ENCODE measurements at places on chromosomes 7 and 10.
A peak's percentile ranks its signal among the peaks of the same experiment; 100 is the strongest.

DNA sequence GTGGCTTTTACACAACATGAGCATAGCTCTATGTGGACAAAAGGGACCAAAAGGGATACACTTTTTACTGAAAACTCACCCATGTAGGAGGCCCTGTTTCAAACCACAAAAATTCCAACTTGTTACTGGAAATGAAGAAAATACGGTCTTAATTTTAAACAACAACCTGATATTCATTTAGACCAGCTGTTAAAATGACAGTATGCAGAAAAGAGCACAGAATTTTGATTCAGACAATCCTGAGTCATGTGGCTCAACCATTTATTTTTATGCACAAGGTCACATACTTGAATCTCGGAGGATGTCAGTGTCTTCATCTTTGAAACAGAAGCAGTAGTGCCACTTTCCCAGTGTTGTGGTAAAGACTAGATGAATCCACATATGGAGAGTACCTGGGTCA lies 426.5 kb upstream of the NFE2L3 start:
- DNase-seq, result no peak

DNA sequence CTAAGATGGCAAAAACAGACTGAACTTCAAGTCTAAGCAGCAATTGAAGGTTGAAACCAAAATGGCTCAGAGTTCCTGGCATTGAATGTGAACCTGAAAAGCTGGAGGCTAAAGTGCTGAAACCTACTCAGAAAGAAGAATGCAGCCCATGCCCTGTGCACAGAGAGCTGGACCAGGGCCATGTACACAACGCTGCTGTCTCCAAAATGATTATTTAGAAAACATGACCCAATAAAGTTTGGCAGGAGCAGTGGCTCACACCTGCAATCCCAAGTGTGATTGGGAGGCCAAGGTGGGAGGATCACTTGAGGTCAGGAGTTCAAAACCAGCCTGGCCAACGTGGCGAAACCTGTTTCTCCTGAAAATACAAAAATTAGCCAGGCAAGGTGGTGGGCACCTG lies 158.9 kb downstream of the AKR1D1 start:
- DNase-seq, result no peak

DNA sequence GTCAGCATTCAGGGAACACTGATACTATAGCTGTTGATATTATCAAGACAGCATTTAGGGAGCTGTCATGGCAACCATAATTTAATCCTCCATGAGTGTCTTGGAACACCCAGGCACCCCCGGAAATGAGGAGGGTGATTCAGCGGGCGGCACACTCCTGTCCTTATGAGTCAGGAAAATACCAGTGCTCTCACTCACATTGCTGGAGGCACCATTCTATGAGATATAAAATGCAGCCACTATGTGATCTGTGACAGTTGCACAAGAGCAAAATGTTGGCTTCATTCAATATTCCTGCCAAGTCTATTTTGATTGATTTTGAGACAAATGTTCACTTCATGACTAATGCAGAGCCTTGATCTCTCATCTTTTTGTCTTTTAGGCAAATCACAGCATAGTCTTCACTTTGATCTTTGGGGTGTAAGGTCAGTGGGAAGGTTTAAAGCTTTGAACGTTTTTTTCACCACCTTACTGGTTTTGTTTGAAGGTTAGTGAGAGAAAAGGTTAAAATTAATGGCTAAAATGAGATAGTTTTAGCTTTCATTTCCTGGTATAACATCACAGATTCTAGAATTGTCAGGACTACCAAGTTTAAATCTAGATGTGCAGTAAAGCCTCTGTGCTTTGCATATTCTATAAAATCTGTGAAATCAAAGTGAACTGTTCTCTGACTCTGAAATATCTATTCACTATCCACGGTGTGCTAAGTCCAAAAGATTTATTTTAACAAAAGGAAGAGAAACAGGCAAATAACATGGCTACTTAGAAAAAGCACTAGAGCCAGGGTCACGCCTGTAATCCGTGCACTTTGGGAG lies 12.4 kb upstream of the ARHGAP12 start:
- no peak for DNase-seq

DNA sequence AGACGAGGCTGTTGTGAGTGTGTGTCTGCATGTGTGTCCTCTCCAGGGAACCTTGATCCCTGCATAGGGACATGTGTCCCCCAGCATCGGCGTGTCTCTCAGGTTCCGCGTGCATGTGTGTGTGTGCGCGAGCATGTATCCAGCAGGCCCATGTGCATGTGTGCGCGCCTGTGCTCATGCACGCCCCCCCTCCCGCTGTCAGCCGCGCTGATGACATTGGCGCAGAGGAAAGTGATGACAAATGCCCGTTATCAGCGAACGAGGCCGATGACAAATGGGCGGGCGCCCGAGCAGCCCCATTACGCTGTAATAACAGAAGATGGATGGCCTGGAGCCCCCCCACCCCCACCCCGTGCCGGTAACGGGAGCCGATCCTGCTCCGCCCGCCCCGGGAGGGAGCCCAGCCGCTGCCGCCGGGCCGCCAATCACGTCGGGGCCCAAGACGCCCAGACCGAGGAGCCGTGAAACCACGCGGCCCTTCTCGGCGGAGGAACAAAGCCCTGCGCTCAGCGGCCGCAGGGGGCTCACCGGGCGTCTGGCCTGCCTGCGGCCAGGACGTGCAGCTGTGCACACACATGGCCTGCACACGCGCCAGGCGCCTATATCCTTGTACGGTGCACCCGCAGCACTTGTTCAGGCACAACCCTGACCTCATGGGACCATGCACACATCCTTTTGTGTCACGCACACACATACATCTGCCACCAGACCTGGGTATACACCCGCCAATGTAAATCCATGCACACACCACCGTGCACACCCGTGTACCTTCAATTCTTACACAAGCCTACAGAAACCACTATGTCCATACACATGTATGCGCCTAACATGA lies 21.5 kb downstream of the POLL start:
- DNase-seq, result peak; percentile 14

DNA sequence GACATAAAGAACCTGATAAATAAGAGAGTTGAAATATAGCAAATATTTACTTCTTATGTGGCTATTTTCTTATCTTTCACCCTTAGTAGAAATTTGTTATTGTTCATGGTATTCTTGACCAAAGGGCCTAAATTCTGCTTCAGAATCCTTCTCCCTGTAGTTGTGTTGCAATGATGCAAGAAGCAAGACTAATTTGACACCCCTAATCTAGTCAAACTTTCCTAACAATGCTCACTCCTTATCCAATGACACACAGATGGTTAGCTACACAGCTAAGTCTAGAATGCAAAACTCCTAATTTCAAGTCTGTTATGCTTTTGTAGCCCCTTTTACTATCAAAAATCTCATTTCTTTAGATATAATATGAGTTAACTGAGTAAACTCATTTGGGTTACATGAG lies 56.1 kb downstream of the TWIST1 start:
- DNase-seq, result no peak

DNA sequence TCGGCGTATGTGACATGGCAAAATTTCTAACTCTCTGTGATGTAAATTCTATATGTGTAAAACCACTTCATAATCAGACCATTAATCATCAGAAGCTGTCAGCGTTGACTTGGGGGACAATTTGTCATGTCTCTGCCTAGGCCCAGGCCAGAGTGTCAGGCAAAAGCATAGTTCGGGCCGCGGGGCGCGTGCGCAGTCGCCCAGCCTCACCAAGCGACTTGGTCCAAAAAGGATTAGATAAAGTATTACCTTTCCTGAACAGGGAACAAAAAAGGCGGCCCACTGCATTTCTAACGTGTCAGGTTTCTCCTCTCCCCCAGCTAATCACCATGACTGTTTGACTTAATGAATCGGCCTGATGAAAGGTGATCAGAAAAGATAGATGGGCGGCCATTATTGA lies 114.2 kb downstream of the EBF3 start:
- DNase-seq, result no peak

GRCh38 chr10:7359356-7359755 lies 51.5 kb downstream of the SFMBT2 start:
- no peak for DNase-seq

- DNase-seq, result no peak
Measured at GRCh38 chr7:37031571-37032257, 307.4 kb upstream of the AOAH start.

- DNase-seq, result no peak
Measured at GRCh38 chr7:141053626-141054025, 20.2 kb upstream of the TMEM178B start.

DNA sequence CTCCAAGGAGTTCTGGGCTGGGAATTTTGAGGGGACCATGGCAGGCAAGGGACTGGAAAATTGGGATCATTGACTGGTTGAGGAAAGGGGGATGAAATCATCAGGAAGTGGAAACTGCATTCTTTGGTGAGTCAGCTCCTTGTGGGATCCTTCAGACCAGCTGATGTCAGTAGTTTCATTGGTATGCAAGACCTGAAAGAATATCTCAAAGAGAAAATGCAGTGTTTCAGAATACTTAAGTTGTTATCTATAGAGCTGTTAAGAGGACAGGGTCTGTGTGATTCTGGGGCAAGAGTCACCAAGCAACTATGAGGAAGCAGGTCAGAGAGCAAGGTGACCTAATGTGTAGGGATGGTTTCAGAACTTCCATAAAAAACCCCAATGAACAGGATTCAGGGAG lies 595.9 kb upstream of the AUTS2 start:
- DNase-seq, result no peak

GRCh38 chr7:37206192-37206591 lies 242.5 kb downstream of the ELMO1 start:
- no peak for DNase-seq

- DNase-seq, result no peak
Measured at GRCh38 chr10:113313048-113313602, 239.7 kb upstream of the HABP2 start.

GRCh38 chr7:47509571-47509970 lies 72.3 kb downstream of the TNS3 start:
- DNase-seq, result no peak

DNA sequence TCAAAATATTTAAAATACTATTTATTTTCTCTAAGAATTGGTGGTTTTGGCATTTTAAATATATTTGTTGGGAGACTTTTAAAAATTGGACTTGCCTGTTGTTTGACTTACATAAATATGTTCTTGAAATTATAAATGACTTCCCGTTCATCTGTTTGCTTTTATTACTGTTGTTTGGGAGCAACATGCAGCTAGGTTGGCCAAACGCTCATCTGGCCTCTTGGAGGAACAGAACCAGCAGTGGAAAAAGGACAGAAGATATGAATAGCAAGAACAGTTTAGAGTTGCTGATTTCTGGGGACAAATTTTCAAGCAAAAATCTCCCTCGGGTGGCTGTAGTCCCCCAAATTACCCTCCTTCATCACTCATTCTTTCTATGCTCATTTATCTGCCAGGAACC lies 41.6 kb downstream of the PLXDC2 start:
- DNase-seq, result no peak

GRCh38 chr7:134758981-134759380 lies 20.5 kb upstream of the CALD1 start:
- no peak for DNase-seq

DNA sequence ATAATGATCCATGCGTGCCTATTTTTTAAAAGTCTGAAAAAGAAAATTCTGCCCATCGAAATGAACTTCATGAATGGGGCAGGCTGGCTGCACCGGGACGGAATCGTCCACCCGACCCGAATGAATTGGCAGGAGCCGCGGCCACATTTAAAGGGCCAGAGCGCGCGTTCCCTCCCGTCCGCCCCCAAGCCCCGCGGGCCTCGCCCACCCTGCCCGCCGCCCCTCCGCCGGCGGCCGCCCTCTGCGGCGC lies 319 bp upstream of the GATA3 start:
- no peak for DNase-seq

DNA sequence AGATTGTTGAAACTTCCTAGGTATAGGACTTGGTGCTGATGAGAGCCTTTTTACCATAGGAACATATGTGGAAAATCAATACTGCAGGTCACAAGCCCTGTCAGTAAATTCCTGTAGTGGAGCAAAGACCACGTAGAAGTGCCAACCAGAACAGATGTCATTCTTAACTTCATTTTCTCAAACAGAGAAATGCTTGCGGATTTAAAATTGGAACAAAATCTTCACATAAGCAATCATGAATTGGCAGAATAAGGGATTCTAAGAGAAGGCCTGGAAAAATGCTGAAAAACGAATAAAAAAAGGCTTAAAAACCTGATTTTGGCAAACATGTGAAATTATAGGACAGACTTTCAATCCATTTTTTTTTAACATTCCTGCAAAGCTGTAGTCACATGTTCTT lies 80.8 kb upstream of the SMIM30 start:
- DNase-seq, result no peak

DNA sequence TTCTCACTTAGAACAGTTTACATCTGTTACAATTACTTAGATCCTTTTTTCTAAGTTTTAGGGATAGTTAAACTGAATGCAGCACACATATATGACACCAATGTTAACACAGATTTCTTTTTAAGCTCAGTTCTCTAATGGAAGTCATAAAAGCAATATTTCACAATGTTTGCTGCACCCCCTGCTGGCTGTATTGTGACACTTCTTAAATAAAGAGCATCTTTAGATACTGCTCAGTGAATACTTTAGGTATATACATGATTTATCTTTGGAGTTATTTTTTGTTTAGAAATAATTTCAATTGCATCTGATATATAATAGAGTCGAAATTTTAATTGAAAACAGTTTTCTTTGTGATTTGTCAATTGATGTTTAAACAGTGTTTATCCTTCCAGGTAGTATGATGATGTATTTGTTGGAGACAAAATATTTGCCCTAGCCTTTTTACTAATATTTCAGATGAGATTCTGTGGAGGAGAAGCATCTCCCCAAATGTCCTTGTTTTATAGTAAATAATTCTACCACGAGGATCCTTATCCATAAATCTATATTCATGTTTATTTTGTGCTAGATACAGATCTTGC lies 174.4 kb downstream of the ST7 start:
- no peak for DNase-seq

DNA sequence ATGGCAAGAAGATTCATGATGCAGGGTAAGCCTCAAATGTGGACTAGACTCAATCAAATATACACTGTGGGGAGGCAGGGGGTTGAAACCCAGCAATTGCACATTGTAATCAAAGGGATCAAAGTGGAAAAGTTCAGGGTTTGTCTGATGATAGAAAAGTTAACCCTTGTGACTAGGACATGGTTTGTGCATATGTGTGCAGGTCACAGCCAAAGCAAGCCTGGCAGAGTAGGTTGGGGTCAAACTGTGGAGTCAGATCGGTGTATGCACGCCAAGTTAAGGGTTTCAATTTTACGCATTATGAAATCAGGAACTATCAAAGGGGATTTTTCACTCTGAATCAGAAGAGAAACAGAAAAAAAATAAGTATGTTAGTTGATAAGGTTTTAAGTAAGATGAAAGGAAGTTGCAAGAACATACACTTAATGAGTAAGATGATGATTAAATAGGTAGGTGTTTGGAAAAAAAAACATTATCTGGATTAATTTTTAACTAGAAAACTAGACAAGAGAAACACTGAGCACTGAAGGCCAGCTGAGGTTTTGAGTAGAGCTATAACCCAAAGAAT lies 188.3 kb downstream of the DGKB start:
- no peak for DNase-seq

- DNase-seq, result no peak
Measured at GRCh38 chr7:116177009-116177408, 33.3 kb upstream of the TES start.

DNA sequence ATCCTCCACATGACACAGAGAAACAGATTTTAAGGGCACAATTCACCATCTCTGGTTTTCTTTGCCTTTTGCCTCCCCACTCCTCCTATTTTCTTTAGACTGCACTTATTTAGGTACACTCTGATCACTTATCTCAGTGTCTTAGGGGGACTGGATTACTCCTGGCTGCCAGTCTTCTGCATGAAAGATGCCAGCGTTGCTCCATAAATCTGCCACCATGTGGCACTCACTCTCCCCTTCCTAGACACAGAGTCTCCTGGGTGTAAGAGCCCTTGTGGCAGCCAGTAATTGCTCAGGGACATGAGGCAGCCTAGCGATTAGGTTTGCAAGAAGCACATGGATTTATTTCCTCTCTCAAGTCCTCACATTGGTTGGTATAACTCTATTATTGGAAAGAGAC lies 34.5 kb upstream of the RBM20 start:
- DNase-seq, result no peak

Measured in nucleus accumbens (tissue), 56 donors.